ENCODE measurements at places on chromosomes 12 and 14.

- DNase-seq: no peak
Measured at GRCh38 chr12:116937640-116938039, 26.9 kb downstream of the FBXW8 start.

- no peak for DNase-seq
Measured at GRCh38 chr12:4011597-4011996, 138.4 kb upstream of the PARP11 start.

DNA sequence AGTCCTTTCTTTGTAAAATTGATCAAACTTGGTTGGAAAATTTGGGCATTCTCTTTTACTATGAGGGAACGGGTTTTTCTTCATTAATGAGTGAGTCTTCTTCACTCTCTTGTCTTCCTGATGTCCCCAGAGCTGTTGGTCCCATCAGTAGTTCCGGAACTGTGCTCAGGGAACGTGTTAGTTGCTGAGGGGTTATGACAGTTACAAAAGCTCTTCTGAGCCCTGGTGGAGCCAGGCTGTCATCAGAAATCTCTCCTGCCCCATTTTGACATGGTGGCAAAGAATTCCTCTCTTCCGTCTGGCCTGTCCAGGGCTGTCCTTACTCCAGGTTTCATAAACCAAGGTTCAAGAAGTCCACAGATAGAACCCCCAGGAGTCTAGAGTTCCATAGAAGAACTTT, 208.5 kb downstream of the SLC41A2 start:
- no peak for DNase-seq

DNA sequence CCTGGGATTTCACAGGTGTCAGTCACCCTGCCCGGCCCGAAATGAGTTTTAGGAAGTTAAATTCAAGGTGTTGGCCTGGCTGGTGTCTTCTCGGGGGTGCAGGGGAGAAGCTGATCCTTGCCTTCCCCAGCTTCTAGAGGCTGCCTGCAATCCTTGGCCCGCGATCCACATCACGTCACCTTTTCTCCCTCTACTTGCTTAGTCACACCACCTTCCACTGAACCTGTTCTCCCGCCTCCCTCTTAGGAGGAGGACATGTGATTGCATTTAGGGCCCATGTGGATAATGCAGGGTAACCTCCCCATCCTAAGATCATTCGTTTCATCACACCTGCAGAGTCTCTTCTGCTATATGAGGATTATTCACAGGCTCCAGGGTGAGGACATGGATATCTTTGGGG, 25.4 kb upstream of the ATXN2 start:
- no peak for DNase-seq

DNA sequence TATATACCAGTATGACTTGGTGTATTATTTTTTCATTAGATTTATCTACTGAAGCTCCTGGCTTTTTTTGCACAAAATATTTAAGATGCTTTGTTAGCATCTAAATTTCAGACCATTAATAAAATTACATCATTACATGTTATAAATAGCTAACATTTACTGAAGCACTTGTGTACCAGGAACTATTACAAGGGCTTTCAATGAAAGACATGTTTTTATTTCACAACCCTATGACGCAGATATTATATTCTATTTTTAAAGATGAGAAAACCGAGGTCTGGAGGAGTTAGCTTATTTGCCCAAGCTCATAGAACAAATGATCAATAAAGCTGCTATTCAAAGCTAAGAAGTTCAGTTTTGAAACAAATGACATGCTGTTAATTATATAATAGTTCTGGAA, 420.4 kb upstream of the DCN start:
- DNase-seq: no peak

DNA sequence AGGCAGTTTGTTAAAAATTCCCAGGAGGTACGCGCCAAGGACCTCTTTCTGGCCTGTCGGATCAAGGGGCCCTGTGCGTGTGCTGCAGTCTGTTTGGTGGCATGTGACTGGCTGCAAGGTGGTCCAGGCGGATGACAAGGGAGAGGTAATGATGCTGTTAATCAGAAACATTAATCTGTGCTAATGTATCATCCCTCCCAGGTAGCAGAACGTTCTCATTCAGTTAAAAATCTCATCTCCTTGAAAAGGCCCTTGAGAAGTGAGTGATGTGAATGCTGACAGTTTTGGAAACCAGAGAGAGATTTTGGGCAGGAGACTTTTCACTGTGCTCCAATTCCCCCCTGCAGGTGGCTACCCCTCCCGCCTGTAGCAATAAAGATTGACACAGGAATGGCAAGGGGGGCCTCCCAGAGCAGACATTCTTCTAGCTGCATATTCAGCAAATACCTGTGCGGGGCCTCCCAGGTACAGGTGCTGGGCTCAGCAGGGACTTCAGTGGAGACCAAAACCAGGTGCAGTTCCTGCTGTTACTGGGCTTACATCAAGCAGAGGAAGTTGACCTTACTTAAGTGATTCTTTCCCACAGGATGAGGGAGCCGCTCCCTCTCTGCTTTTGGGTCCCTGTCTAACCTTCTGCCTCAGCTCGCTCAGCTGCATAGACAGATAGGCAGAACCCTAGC, 364.8 kb downstream of the CACNA1C start:
- DNase-seq: no peak

DNA sequence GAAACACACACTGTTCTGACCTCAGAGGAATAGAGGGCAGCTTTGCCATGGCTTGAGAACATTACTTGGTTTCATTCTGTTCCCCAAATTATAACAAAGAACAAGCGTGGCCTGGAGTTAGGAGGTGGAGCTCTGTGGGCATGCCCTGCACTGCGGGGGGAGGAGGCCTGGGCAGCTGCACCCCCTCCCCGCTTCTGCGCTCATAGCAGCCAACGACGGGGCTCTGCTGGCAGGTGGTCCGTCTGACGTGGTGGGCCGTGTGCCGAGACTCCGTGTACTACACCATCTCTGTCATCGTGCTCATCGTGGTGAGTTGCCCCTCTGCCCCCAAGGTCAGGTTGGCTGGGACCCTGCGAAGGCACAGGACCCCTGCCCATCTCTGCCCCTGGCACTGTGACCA, 70.4 kb upstream of the RIN3 start:
- DNase-seq: no peak

DNA sequence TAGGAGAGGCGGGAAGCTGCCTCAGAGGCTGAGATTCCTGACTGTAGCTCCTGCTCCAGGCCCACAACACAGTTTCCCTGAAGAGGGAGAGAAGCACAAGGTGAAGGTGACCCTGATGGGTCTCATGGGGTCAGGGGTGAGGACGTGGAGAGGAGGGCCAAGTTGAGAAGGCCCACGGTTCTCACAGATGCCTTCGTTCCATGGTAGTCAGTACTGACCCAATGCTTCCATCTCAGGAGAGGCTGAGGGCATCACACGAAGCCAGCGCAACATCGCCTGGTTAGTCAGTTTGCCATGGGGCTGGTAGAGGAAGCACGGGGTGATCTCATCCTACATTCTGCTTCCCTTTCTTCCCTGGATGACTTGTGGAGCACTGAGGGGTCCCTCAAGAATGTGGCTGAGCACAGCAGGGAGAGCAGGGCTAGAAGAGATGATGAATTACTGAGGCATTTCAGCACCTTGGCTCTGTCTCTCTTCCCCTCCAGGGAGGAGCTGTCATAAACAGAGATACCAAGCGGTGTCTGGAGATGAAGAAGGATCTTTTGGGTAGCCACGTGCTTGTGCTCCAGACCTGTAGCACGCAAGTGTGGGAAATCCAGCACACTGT, 51.9 kb downstream of the GALNT8 start:
- no peak for DNase-seq

- DNase-seq: no peak
Measured at GRCh38 chr14:93347850-93348249, 868 bp downstream of the COX8C start.

DNA sequence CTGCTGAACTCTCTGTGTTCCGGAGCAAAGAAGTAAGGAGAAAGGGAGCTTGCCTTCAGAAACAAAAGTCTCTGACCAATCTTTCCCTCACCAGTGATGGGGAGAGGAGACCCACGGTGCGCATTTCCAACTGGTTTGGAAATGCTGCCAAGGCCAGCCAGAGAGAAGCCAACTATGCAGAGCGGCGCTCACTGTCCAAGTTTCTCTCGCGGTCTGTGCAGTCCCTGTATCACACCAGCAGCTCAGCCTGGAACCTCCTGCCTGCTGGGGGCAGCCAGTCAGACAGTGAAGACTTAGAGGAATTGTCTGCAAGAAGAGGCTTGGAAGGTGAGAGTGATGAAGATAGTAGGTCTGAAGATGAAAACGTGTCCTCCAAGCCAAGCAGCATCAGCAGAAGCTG, 206.2 kb downstream of the NAV3 start:
- DNase-seq: no peak

- no peak for DNase-seq
Measured at GRCh38 chr12:124588018-124588634, 20.7 kb upstream of the NCOR2 start.

DNA sequence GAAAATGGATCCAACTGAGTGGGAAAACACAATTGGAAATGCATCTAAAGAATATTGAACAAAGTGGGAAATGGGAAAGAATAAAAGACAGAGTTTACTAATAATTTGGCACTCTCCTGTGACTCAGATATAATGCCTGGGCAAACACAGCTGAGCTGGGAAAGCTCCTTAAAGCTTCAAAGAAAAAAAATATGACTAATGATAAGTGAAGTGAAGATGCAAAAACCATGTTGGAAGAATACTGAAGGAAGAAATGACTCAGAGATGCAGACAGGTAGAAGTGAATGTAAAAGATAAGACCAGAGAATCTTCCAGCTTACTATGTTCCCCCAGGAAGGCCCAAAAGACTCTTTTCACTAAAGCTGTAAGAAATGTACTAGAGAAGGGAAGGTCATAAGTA, 62.4 kb upstream of the FOXG1 start:
- no peak for DNase-seq

DNA sequence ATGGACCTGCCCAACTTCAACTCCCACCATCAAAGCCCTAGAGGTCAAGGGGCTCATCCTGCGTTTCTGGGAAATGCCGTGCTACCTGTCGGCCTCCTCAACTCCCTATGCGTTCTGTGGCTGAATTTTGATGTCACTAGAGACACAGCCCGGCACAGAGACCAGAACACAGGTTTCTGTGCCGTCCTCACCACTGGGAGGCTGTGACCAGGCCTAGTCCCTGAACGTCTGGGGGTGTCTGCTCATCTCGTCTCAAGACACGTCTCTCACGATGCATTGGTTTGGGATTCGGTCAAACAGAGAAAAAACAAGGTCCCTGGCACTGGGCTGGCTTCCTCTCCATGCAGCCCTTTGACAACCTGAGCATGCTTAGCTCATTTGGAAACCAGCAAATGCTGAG, 33.5 kb downstream of the SLC15A4 start:
- DNase-seq: no peak

DNA sequence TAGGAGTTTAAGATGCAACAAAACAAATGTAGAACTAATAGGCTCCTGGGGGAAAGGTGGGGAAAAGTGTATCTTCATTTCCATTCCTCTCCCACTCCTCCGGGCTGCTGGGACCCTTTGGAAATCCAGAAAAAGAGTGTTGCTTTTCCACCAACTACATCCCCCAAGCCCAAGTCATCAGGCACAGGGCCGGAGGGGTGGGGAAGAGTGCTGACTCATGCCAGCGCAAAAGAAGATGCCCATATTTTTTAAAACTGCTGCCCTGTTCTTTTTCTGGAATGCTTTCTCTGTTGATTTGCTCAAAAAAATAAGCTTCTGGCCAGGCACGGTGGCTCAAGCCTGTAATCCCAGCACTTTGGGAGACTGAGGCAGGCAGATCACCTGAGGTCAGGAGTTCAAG, 70.9 kb downstream of the TBK1 start:
- no peak for DNase-seq

GRCh38 chr14:102200690-102201352, 61.1 kb downstream of the WDR20 start:
- no peak for DNase-seq

DNA sequence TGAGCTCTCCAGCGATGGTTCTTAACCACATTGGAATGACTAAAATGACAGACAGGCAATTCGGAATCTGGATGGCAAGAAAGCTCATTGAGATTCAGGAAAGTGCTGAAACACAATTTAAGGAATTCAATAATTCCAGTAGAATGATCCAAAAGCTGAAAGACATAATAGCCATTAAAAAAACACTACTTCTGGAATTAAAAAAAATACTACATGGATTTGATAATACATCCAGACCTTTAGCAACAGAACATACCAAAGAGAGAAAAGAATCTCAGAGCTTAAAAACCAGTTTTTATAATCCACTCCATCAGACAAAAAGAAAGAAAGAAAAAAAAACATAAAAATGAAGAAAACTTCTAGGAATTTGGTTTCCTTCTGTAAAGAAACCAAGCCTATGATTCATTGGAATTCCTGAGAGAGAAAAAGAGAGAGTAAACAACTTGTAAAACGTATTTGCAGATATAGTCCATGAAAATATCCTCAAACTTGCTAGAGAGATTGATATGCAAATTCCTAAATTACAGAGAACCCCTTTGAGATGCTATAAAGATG, 52.8 kb downstream of the SLCO1B1 start:
- no peak for DNase-seq

DNA sequence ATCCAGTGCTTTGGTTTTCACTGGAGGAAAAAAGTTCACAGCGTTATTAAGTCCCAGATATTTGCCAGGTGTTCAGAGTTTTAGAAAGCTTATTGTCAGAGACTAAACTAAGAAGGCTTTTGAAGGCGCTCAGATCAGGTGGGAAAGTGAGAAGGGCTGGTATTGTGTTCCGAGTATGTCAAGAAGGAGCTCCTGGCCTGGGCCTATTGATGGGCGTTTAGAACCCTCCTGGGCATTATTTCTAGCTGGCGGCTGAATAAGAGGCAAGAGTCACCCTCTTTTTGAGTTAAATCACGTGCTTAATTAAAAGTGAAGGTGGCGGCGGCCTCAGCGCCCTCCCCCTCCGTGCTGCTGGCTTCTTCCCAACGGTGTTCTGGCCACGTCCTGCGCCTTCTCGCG, 20.9 kb upstream of the GNS start:
- DNase-seq: no peak

DNA sequence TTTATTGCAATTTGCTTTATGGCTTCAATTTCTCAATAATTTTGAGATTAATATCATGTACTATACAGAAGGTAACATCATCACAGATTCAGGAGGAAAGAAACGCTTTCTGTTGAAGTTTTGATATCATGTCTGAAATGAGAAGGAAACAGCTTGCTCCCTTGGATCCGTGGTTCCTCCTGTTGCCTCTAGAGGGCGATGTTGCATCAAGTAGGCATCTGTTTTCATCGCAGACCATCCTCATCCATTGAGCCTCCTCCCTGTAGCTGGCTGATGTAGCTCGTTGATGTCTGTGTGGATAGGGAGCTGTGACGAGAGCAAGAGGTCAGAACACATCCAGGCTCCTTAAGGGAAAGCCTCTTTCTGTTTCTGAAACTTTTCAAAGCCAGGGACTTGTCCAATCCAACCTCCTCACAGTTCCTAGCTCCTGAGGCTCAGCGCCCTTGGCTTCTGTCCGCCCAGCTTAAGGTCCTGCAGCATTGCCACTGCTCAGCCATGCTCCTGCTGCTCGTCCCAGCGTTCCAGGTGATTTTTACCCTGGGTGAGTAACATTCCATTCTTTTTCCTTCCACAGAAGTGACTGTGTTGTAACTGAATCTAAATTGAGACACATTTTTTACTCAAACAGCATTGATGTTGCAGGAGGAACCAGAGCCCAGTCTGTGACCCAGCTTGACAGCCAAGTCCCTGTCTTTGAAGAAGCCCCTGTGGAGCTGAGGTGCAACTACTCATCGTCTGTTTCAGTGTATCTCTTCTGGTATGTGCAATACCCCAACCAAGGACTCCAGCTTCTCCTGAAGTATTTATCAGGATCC, 304.8 kb upstream of the OR4E1 start:
- peak; percentile 40 for DNase-seq

GRCh38 chr12:77049767-77050353, 15.5 kb downstream of the E2F7 start:
- DNase-seq: no peak
